H7 (cell line): ENCODE measurements at places on chromosomes 16 and 17. TPM values are rescaled to one million over a fixed set of nuclear protein-coding genes. Genes with fewer than 3 reads are reported as not detected.

DNA sequence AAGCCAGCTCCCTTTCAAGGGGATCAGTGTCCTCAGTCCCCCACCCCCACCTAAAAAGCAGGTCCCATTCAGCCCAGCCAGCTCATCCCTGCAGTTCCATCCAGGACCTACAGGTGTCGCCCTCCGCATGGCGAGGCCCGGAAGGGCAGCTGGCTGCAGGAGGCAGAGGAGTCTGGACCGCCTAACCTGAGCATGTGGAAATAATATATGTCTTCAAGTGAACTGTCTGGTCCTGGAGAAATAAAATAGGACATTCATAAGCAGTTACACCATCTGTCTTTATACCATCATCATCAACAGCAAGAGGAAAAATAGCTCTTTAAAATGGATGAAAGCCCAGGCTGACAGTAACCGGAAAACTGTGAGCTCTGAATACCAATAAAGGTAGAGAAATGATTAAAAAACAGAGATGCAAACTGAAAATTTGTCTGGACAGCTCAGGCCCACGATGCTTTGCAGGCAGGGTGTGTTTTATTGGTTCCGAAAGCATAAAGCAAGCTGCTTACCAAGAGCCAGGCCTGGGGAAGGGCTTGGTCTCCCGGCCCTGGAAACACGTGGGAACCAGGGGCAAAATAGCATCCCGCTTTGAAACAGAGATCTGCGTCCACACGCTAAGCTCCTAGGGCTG is 215.2 kb downstream of the ZFHX3 start:
- DNase-seq = peak; percentile 89

- DNase-seq = peak; percentile 78
Measured at GRCh38 chr17:38464723-38465390, 36.6 kb downstream of the ARHGAP23 start.

- DNase-seq = no peak
Measured at GRCh38 chr16:54244061-54244886, 42.3 kb downstream of the IRX3 start.

- no peak for DNase-seq
Measured at GRCh38 chr17:76236603-76237002, 3.7 kb downstream of the RNF157 start.

Gene KCNJ12
- total RNA-seq = 5.1 and 7.6 TPM in 2 replicates

Gene CACNG1
- not detected in 2 replicates for total RNA-seq

Gene SLC2A4
- total RNA-seq = 3.8 and 6.6 TPM in 2 replicates

- no peak for DNase-seq
Measured at GRCh38 chr16:67734731-67735201, 15.7 kb upstream of the GFOD2 start.

DNA sequence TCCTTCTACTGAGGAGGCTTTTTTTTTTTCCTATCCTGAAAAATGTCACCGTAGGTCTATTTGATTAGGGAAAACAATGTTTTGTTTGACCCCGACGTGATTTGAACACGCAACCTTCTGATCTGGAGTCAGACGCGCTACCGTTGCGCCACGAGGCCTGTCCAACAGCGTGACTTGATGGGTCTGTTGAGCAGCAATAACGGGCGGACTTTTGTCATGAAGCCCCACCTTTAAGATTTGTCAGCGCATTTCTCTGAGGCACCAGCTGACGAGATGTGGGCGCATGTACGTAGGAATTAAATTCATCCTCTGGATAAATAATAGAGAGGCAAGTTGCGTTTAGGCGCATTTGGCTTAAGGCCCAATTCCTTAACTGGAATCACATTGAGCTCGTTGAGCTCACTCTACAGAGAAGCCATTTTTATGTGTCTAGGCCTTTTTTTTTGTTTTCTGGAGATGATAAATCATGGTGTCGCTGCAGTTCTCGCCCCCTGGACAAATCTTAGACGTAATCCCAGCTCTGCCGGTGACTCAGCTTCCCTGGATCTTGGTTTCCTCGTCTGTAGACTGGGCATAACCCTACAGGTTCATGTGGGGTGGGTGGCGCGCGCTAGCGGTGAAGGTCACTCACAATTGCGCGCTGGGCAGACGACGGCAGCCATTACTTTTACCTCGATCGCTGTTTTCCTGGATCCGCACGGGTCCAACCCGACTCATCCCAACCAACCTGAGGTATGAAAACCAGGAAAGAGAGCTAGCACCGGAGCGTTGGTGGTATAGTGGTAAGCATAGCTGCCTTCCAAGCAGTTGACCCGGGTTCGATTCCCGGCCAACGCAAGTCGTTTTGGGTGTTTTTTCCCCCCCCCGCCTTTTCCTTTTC is 10.6 kb upstream of the AURKB start:
- peak; percentile 81 for DNase-seq

Gene FOXL1
- total RNA-seq = 0.15 and 0.17 TPM in 2 replicates

GRCh38 chr16:27154705-27155521 is 48.4 kb upstream of the KDM8 start:
- DNase-seq = peak; percentile 82
